Tibial nerve (tissue), 4 donors: ENCODE measurements at places on chromosomes 3 and 15.

DNA sequence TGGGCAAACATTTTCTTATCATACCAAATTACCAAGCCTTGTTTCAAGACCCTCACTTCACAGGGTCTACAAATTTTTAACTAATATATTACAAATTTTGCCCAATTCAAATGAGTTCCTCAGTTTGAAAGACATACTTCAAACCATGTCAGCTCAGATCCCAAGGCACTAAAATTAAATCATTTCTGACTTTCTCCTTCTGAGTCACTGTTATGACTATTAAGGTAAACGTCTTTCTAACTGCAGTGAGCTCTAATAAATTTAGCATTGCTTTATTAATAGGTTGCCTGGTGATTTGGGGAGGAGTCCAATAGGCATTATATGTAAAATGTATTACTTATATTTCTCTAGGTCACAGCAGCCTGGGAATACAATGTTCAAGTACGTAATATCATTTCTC is 158.2 kb upstream of the ARHGEF26 start:
- no peak for DNase-seq

DNA sequence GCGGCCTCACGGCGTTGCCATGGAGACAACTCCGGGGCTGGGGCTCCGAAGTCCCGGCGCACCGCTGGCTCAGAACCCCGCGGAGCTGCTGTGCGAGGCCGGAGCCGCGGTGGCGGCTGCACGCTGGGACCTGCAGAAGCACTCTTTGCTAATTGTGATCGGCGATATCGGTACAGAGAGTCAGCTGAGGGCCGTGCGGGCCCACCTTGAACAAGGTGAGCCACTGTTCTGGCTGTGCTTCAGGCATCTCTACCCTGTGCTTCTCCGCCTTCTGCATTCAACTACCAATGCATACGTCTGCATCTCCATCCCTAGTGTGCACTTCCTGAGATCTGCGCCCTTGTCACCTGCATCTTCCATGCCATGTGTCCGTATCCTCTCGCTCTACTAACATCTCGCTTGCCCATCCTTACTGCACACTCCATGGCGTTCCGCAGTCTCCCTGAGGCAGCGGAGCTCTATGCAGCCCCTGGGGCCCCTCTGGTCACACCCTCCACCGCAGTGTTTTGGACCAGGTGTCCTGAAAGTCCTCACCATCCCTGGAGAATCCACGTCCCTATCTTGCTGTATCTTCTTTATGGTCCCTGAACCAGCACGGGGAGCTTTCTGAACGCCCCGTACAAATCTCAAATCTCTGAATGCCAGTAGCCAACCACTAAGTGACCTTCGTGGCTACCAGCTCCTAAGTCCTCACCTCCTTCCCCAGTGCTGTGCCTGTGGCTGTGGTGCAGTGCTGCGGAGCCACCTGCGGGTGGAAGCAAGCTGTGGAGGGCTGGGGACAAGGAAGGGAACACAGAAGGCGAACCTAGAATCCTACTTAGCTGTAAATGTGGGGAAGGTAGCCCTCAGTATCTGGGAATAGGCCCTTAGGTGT is 6.2 kb upstream of the MAP1A start:
- DNase-seq: no peak

GRCh38 chr3:170804078-170804477 is 65.9 kb downstream of the RPL22L1 start:
- DNase-seq: no peak

DNA sequence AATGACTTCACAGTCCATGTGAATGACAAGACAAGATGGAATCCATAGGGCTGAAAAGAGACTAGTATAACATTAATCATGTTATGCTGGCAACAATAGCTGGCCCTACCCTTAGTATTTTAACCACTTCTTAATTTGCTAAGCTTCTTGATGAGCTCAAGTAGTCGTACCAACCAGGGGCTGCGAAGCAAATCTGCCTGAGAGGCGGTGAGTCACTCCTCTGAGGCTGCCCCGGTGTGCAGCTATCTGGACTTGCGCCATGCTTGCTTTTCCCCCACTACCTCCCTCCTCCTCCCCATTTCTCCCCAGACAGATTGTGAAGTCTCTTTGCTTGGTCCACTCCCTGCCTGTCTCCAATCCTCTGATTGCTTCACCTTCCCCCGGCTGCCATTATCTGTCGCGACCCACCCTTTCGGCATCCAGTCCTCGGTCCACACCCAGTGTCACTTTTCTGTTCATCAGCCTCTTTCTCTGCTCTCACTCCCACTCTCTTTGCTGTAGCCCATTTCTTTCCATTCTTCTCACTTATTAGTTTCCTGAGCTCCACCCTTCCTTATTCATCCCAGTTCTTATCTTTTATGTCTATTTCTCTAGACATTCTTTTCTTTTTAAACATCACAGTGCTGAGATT is 42.7 kb downstream of the DUT start:
- no peak for DNase-seq

DNA sequence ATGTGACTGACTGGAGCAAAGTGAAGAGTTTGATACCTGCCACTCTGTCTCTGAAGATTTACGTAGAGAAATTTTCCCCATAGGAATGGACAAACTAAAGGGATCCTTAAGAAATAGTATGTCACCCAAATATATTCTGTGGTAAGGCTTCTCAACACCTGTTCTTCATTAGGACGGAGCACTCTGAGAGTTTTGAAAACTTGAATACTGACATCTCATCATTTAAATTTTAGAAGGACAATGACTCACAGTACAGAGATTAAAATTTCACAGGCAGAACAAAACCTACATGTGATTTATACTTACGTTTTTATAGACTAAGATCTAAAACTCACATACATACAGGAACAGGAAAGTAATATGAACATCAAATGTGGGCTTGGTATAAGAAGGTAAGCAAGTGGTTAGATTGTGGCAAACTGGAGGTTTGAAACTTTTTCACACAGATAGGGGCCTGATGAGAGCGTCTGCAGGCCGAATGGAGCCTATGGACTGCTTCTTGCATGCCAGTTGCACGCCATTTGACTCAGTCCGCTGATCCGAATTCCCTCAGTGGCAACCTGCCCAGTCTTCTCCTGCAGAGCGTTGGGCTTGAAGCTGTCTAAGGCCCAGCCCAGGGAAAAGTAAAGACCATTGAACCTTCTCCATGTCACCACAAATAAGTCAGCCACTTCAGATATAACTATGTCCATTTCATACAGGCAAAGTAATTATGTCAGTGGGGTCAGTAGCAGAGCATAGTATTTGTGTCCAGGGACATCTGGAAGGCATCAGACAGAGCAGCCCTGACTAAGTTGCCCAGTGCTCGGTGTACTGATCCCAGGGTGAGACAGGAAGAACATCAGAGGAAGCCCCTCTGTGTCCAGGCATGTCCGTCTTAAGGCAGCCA is 45.7 kb downstream of the ZBTB38 start:
- no peak for DNase-seq

DNA sequence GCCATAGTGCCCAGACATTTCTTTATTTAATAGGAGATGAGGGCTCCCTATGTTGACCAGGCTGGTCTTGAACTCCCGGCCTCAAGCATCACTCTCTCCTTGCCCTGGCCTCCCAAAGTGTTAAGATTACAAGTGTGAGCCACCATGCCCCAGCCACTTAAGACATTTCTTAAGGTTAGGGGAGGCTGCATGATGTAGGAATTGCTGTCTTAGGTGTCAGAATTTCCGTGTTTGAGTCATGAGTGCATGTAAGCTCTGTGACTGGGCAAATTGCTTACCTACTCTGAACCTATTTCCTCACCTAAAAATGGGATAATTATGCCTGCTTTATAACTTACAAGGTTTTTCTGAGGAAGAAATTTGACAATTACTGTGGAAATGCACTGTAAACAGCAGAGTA is 34.2 kb upstream of the SIAH2 start:
- DNase-seq: no peak

DNA sequence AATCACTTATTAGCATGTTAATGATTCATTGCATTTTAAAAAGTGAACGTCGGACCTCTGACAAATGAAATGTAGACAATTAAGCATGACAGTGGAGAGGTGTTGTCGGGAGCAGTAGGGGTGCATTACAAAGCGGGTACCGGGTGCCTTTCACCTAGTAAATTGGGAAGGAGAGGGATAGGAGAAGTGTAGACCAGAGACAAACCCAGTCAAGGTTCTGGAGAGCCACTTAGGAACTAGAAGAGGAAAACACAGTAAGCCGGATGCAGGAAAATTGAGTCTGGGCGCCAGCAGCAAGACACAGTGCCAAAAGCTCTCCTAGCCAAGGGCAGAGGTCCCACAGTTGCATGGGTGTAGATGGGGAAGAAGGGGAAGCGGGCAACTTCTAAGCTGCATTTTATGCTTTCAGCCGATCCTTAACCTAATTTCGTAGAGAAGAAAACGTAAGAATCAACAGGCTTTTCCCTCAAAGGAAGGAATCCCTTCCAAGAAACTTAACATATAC is 3.1 kb upstream of the CERS3 start:
- no peak for DNase-seq

DNA sequence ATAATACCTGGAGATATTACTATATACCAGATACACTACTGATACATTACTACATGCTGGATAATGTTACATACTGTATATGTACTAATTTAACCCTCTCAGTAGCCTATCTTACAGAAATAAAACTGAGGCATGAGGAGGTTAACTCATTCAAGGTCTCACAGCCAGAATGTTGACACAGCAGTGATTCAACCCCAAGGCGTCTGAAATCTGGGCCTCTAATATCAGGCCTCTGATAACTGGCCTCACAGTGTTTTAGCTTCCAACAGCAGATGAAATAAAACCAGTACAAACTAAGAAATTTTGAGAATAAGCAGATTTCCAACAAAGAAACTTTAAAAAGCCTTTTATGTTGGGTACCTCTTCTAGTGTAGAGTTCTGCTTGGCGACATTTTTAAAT is 23.4 kb downstream of the DZIP1L start:
- DNase-seq: no peak

GRCh38 chr3:63497641-63498040 is 154.8 kb upstream of the SNTN start:
- DNase-seq: no peak

DNA sequence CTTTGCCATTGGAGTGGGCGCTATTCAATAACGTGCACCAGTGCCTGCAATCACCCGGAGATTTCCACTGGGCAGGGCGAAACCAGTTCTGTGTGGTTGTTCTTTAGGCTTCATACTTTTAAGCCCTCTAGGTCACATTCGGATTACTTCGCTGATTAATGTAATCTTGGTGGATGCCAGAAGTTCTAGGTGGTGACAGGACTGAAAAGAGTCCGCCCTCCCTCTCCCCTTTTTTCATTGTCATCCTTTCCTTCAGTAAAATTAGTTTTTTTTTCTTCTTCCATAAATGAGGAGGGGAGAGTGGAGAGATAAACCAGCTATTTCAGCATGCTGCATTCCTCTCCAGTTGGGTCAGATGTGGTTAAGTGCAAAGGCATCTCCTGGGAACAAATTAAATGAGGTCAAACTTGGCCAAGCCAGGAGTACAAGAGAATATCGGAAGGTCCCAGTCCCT is 2.3 kb upstream of the SLC2A2 start:
- no peak for DNase-seq

GRCh38 chr3:12222775-12223485 is 64.2 kb upstream of the TIMP4 start:
- DNase-seq: no peak

- DNase-seq: peak; percentile 26
These were observed 425 bp upstream of the FYTTD1 start for GRCh38 chr3:197749315-197749600.

GRCh38 chr15:52220251-52220650 is 29.1 kb upstream of the GNB5 start:
- DNase-seq: no peak

GRCh38 chr3:17645074-17645698 is 97.2 kb downstream of the TBC1D5 start:
- DNase-seq: no peak

DNA sequence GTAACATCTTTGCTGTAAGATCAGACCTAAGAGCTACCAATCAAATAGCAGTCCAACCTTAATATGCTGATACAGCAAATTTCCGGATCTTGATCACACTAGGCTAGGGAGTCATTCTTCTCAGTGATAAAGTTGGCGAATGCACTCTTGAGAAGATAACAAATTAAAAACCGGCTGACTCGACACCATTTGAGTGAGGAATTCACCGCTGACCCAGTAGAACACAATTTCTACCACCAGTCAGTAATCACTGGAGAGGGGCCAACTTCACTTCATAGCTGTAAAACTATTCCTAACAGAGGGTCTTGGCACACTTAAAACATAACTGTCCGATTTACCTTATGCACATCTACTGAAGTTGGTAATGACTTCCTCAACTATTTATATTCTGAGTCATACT is 47.2 kb downstream of the MEIS2 start:
- DNase-seq: no peak

DNA sequence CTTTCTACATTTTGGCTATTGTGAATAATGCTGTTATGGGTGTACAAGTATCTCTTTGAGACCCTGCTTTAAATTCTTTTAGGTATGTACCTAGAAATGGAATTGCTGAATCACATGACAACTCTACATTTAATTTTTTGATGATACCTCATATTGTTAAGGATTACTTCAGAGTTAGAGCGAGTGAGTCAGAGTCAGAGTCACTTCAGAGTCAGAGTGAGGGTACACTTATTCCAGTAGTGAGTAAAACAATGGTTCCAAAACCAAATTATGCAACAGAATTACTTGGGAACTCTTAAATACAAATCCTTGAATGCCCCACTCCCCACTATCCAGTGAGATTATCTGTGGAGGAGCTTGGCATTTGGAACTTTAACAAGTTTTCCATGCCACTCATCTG is 50.3 kb upstream of the SNRK start:
- no peak for DNase-seq

DNA sequence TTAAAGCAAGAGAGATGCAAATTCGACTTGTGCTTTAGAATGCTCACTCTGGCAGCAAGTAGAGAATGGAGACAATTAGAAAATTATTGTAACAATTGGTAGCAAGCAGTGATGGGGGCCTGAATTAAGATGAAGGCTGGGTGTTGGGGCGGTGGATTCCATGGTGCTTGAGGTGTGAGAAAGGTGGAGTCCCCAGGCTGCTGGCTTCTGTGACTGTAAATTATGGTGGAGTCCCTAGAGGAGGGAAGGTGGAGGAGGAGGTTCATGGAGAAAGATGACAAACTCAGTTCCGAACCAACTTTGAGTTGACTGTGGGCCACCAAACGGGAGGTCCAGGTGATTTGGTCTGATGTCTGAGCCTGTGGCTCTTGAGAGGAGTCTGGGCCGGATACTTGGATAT is 10.7 kb upstream of the SMAD3 start:
- DNase-seq: no peak

DNA sequence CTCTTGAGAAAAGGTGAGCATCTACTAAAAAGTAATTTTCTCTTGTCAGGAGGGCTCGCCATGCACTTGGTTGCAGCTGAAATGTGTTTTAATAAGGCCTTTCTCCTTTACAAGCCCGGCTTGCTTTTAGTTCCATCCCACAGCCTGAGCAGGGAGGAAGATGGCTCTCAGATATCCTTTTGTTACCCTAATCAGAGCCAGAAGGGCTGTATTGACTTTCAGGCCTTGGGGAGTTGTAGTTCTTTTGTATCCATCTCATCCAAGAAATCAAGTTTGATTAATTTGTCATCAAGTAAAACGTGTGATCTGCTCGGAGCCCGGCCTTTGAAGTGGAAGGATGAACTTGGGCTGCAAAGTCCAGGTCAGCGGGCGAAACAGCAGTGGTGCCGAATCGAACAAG is 52.9 kb downstream of the EIF4E3 start:
- DNase-seq: no peak

- DNase-seq: no peak
These were observed 42.5 kb upstream of the SPTSSB start for GRCh38 chr3:161413855-161414210.
